Gastroesophageal sphincter (tissue), 4 donors: ENCODE measurements at places on chromosomes 3 and 15. TPM values are rescaled to one million over a fixed set of nuclear protein-coding genes. Genes with fewer than 3 reads are reported as not detected.

Gene CILP
- total RNA-seq, result 57.0 TPM

Gene PLS1
- total RNA-seq, result 5.7 TPM

Gene LARP6
- total RNA-seq, result 48.2 TPM

Gene MOBP
- total RNA-seq, result not detected

Gene RAB11A
- total RNA-seq, result 146 TPM

Gene GATM
- 29.8 TPM for total RNA-seq

Gene CPNE9
- 1.1 TPM for total RNA-seq

Gene CGNL1
- total RNA-seq, result 8.5 TPM

Gene RPP25
- 7.2 TPM for total RNA-seq

Gene TJP1
- total RNA-seq, result 101 TPM

Gene MEGF11
- total RNA-seq, result not detected

Gene IQCH
- total RNA-seq, result 4.6 TPM

Gene CLEC3B
- total RNA-seq, result 127 TPM

Gene DLL4
- total RNA-seq, result 8.9 TPM

Gene SPINK8
- not detected for total RNA-seq

Gene SPESP1
- 1.6 TPM for total RNA-seq

Gene TM6SF1
- total RNA-seq, result 2.3 TPM

Gene TRPM1
- not detected for total RNA-seq

Gene GOLGA6D
- total RNA-seq, result not detected

Gene STOML1
- total RNA-seq, result 16.2 TPM

Gene PRSS50
- 0.31 TPM for total RNA-seq

GRCh38 chr15:82263350-82263749, 732 bp downstream of the SAXO2 start:
- ATAC-seq, result no peak

GRCh38 chr3:189295089-189295488, 123.3 kb downstream of the TPRG1 start:
- no peak for ATAC-seq

GRCh38 chr3:133368371-133369067, 31.3 kb upstream of the BFSP2 start:
- ATAC-seq, result no peak

GRCh38 chr3:25582242-25582641, 82.5 kb downstream of the TOP2B start:
- ATAC-seq, result no peak

DNA sequence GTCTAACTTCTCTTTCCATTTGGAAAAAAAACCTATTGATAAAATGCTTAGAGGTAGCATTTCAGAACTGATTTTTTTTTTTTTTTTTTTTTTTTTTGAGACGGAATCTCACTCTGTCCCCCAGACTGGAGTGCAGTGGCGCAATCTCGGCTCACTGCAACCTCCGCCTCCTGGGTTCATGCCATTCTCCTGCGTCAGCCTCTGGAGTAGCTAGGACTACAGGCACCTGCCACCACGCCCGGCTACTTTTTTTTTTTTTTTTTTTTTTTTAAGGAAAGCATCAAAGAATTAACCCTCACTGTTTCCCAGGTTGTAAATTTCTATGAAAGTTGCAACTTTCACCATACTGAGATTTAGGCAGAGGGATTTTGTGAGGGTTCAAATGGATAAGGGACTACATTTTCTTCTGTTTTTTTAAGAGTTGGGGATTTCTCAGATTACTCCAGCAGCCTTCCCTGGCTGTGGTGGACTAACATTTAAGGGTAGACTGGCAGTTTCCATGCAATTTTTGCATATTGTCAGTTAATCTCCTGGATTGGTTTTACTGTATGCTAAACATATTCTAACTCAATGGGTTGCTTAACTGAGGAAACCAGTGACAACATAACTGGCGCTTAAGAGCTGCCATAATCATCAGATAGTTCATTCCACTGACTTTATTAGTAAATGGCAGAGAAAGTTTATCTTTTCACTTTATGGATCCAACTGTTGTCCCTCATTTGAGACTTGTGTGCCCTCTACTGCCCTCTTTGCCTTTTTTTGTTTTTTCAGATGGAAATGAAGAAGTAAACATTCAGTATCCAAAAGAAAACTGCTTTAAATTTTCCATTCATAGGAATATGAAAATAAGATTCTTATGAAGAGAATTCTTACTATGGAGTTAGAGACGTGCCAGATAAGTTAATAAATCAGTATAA, 93.7 kb downstream of the NPTN start:
- ATAC-seq, result no peak

- ATAC-seq, result no peak
These were observed 34.3 kb upstream of the CD47 start for GRCh38 chr3:108125153-108125543.

- no peak for ATAC-seq
These were observed 43.8 kb upstream of the SLC25A26 start for GRCh38 chr3:66177026-66177425.

GRCh38 chr15:95459273-95459672, 871.2 kb upstream of the NR2F2 start:
- no peak for ATAC-seq

GRCh38 chr3:150741497-150742140, 21.4 kb downstream of the SIAH2 start:
- no peak for ATAC-seq

- ATAC-seq, result no peak
These were observed 116.8 kb downstream of the AKAP13 start for GRCh38 chr15:85497172-85497569.

DNA sequence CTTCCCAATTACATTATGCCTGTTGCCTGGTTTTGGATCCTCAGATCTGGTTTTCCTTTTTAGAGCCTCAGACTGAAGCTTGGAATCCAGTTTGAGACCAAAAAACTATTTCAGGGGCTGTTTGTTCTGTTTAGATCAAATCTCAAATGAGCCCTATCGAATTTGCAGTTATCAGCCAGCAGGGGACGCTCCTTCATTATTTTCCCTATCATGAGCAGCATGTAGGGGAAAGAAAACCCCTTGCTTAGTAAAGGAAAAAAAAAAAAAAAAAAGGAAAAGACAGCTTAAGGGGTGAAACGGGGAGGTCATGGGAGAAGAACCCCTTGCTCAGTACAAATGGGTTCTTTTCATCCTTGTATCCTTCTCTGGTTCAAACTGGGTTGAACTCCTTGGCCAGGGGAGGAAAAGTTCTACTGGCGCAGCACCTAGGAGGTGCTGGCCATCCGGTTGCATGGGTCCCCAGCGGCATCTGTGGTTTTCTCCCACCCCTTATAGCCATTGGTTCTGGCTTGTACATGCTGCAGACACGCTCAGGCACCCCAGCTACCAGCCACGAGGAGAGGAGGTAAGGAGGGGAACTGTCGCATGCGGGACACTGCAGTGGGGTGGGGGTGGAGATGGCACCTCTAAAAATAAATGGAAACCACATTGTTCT, 1375.1 kb upstream of the ALCAM start:
- ATAC-seq, result no peak

GRCh38 chr3:65151666-65152065, 463.9 kb upstream of the ADAMTS9 start:
- ATAC-seq, result no peak

- no peak for ATAC-seq
These were observed 298.3 kb downstream of the SHQ1 start for GRCh38 chr3:72549761-72550581.

GRCh38 chr3:62370858-62371719, 2.3 kb downstream of the FEZF2 start:
- ATAC-seq, result peak; percentile 23

DNA sequence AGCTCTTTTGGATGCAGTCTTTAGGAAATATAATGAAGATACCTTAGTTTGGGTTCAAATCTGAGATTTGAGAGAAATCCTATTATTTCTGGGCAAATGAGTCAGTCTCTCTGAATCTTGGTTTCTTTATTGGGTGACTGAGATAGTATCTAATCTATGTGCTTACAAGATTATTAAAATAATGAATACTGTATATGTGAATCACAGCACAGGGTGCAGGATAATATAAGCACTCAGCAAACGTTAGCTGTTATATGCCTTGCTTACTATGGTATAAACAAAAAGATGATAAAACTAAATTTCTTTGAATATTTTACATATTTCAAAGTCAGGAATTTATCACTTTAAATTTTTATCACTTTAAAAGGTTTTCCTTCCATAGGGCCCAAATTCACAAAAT, 29.6 kb downstream of the FGF7 start:
- no peak for ATAC-seq

GRCh38 chr3:37453393-37454389, 279.3 kb upstream of the LRRFIP2 start:
- ATAC-seq, result peak; percentile 51

DNA sequence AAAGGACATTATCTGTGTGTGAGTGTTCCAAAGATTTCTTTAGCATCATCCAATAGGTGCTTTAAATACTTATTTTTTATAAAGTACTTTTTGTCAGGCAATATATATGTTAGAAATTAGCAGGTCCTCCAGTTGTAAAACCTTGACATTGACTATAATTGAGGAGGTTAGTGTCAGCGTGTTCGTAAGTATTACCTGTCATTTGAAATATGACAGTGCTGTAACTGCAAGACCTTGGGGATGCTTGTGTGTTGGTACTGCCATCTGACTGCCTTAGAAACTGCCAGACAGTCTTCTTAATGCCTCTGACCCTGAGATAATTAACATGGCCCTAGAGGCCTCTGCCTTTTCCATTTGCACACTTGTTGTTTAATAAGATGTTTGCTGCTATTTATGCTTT, 170.7 kb downstream of the NAALADL2 start:
- no peak for ATAC-seq

DNA sequence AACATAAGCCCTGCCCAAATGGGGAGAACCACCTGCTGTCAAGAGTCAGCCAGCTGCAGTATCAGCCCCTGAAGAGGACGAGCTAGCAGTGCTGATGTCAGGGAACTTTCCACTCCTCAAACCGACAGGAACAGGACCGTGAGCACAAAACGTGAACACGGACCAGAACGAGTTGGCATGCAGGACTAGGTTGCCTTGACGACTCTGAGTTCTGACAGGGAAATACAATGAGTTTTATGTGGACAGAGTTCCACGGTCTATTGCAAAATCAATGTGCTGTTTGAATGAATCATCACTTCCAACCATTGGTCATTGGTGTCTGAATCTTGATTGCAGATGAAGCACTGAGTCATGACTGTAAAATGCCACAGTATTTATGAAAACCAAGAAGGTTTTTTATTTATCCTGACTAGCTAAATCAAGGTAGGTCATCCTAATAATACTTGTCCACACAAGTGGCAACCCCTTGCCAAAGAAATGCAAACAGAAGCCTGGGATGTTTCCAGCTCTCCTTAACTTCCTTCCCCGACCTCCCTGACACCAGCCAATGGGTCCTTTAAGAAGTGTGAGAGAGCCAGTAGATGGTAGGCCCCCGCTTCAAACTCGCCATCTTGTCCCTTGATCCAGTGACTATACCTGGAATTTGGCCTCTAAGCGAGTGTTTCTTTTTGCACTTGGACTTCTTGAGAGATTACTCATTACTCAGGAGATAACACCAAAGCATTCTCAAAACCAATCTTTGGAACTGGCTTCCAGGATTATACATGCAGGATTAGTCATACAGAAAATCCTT, 119.6 kb downstream of the ASB7 start:
- ATAC-seq, result peak; percentile 94

DNA sequence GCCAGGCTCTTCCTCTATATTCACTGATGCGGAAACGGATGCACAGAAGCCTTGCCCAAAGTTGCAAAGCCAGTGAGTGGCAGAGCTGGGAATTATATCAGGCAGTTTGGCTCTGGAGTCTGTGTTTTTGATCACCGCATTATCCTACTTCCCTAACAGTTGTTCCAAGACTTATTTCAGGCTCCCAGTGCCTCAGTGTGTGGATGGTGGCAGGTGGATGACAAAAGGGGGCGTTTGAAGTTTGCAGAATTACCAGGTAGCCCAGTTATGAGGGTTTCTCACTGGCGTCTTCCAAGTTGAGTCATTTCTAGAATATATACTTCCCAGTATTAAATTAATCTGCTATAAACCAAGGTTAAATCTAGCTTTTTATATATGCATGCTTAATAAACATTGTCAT, 81.0 kb downstream of the USP13 start:
- ATAC-seq, result no peak

GRCh38 chr3:160159341-160159740, 65.9 kb upstream of the C3orf80 start:
- no peak for ATAC-seq

- ATAC-seq, result peak; percentile 60
These were observed 498 bp upstream of the ARNT2 start for GRCh38 chr15:80403712-80404056.

- ATAC-seq, result no peak
These were observed 312.4 kb downstream of the RSL24D1 start for GRCh38 chr15:54884312-54884711.

DNA sequence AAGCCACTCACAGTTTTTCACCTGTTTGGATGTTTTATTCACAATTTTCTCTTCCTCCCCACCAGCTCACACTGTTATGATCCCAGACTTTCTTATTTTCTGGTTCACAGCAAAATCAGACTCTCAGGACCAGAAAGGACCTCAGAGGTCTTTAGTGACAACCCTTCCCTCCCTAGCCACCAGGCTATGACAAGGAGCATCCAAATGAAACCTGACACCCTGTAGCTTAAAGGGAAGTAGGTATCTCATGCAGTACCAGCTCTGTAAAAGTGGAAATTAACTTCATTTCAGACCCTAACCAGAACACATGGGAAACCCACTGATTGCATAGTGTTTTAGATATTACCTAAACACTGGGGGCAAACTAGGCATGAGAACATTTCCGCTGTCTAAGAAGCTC, 45.3 kb downstream of the ATP13A5 start:
- no peak for ATAC-seq

DNA sequence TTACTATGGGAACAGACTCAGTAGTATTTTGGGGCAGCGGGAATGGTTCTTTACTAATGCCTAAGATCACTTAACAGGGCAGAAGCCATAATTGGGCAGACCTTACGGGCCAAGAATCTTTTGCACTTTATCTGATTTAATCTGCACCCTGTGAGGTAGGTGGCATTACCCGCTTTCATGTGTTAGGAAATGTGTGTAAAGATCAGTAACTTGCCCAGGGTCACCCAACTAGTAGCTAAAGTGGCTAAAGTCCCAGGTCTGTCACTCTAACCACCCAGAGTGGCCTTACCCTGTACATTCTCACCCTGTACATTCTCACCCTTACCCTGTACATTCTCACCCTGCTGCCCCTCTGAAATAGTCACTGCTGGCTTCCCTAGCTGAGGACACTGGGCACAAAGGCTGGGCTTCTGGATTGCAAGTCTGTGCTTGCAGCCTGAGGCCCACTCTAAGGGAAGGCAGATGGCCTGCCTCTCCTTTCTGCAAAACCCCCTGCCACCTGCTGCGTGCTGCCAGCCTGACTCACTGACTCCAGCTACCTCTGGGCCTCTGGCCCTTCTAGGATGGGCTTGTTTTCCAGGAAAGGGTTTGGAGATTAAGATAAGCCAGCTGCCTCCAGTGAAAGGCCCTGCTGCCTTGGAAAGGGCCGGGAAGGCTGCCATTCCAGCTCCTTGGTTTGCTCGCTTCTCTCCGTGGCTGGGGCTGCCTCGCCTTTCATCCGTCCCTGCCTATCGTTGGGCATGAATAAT, 37.5 kb upstream of the MYZAP start:
- no peak for ATAC-seq

DNA sequence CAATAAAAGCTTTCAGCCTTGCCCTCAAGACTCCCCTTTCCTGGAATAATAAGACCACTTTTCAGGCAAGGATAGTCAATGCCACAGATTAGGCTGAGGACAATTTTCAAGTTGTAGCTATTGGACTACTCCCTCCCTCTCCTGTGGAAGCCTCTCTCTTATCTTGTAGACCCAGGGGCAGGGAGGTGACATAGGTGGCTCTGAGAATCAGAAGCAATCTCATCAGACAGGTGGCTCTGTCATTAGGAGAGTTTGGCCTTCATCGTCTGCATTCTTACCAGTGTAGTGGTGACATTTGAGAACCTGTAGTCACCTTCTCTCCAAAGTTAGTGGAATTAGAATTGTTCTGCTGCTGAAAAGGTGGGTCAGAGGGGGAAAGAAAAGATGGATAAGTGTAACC, 80.0 kb downstream of the LARS2 start:
- ATAC-seq, result no peak

GRCh38 chr15:65904301-65904700, 35.0 kb downstream of the RAB11A start:
- no peak for ATAC-seq
